ENCODE measurements at places on chromosomes 6 and 20.

- DNase-seq: no peak
These were observed 221.1 kb downstream of the EYA2 start for GRCh38 chr20:47115694-47116093.

- peak; percentile 61 for DNase-seq
These were observed 191.6 kb upstream of the MCHR2 start for GRCh38 chr6:100185615-100186014.

- no peak for DNase-seq
These were observed 501.0 kb upstream of the MAP3K7 start for GRCh38 chr6:91087908-91088307.

DNA sequence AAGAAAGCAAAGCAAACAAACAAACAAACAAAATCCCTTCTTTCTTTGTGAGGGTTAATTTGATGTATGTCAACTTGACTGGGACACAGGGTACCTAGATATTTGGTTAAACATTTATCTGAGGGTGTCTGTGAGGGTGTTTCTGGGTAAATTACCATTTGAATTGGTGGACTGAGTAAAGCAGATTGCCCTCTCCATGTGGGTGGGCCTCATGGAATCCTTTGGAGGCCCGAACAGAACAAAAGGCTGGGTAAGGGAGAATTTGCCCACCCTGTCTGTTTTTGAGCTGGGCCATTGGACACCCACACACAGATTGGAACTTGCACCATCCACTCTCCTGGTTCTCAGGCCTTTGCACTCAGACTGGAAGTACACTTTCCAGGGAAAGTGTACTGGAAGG lies 628.8 kb upstream of the CITED2 start:
- no peak for DNase-seq

DNA sequence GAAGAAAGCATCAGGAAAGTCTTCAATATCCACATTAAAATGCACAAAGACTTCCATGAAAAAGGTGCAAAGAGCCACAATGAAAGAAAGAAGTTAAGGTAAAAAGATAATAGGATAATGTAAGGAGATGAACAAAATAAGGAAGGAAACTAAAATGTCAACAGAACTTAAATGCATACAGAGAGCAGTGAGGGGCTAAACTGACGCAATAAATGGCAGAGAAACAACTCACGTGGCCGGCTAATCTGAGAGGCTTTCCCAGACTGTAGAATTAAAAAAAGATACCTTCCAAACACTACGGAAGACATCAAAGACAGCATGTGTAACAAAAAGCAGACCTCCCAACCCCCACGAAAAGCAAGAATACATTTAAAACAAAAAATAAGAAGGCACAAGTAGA lies 73.7 kb downstream of the GMDS start:
- no peak for DNase-seq

DNA sequence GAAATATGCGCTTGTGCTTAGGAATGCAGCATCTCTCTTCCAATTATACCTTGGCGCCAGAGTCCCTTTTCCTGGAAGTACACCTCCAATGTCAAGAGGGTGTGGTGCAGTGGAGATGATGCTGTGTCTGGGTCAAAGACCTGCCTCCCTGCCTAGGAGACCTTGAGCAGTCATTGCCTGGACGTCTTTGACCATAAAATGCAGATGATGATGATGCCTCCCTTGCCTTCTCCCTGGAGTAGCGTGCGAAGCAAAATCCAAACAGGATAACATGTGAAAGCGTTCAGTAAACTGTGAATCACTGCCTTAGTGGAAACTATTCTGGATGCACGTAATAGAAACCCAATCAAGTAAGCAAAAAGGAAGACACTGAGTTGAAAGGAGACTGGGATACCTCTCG lies 97.4 kb upstream of the ARMC2 start:
- no peak for DNase-seq

DNA sequence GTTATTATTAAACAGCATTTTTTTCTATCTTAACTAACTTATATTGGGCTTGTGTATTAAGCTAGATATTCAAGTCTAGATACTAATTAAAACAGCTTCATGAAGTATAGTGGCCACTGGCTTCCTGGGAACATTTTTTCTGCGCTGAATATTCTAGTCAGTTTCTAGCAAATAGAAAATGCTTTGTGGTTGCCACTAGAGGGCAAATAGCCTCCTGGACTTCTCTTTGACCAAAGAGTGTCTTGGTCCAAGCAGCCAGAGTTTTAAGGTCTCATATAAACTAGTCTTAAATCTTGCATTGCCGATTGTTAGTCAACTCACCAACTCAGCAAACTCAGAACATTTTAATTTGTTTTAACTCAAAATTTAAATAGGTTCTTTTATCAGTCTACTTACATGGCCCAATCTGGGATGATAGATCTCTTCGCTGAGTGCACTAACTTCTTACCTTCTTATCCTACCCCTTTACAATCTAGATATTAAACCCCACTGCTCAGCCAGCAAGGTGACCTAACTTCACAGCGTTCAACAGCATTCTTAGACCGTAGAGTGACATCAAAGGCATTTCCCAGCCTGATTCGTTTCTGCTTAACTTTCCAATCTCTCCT lies 24.6 kb upstream of the ID4 start:
- DNase-seq: peak; percentile 29

DNA sequence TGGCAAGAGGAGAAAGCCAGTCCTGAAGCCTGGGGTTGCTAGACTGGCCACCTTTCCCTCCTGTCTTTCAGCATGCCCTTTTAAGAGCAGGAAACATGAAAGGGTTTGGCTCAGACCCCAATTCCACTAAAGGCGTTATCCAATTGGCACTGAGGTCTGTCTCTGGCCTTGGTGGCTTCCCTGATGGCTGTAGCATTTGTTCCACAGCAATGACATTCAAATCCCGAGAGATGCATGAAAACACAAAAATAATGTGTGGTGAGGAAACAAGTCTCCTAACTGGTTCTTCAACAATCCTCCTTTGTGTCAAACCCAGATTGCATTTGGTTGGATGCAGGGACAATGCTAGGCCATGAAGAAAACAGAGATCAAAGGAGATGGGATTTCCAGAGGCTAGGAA lies 56.5 kb upstream of the ADTRP start:
- DNase-seq: peak; percentile 45

DNA sequence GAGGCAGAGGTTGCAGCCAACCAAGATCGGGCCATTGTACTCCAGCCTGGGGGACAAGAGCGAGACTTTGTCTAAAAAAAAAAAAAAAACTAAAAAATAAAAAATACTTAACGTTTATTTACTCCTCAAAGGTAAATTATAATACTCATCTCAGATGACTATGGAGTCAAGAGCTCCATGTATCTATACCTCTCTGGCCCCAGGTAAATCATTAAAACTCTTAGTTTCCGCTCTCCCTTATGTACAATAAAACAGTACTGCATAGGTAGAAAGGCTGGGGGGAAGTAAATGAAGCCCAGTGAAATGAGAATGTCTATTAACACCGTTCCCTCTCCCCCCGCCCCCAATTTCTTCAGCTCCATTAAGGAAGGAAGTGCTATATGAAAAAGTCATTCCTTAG lies 1.2 kb downstream of the SRSF12 start:
- DNase-seq: no peak

DNA sequence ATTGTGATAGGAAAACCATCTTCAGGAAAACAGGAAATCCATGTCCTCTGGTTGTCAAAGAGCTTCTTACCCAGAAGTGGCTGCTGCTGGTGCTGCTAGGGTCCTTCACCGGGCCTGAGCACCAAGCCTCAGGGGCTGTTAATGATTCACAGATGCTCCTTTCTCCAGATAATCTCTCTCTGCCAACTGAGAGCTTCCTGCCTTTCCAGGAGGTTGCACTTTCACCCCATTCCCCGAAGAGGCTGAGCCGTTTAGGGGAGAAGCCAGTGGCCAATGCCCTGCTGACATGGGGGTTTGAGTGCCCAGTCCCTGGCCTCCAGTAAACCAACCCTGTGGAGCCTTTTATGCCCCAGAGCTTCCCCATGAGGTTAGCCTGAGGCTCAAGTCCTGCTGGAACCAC lies 122.4 kb downstream of the CBLN4 start:
- DNase-seq: no peak

DNA sequence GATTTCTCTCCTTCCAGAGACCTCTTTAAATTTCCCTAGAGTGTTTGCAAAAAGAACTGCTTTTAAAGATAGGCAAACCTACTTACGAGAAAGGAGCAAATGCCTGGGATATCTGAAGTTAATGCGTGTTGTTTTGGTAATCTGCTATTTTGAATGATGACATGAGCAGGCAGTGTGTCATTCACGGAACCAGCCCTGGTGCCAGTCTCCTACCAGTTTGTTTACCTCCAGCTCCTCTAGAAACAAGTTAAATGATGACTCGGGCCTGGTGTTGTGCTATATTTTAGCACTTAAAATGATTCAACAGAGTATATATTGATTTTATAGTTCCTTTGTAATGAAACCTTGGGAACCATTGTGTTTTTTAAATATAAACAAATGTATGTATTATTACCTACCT lies 41.1 kb upstream of the MAP3K4 start:
- DNase-seq: no peak

GRCh38 chr6:157258878-157259277 lies 64.4 kb downstream of the TMEM242 start:
- DNase-seq: no peak

DNA sequence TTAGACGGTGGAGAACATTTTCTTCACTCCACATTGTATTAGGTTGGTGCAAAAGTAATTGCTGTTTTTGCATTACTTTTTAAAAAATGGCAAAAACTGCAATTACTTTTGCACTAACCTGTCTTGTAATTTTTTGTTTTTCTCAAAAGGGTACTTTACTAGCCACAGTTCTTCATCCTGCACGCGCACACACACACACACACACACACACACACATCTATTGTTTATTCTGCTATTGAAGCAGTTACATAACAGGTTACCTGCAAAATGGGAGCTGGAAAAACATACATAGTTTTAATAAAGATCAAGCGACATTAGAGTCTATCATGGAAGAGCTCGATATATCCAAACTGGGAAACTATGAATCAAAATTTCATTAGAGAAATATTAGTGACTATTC lies 235.2 kb downstream of the SIM1 start:
- DNase-seq: no peak
